ENCODE measurements at places on chromosomes 2 and 18. TPM values are rescaled to one million over a fixed set of nuclear protein-coding genes. Genes with fewer than 3 reads are reported as not detected.

DNA sequence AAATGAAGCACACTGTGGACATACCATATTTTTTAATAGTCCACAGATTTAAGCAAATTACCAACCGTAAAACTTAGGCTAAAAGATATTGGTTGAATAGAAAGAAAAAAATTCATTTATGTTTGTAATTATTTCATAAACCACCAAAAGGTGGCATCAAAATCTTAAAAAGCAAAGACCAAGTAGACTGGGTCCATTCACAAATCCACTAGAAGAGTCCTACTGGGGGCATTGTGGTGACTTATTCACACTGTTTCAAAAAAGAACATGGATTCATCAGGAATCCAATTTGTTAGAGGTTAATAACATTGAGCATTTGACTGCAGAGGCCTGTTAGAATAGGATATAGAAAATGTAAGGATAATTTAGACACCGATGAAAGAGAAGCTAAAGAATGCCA, 194.9 kb upstream of the KYNU start:
- DNase-seq = no peak

GRCh38 chr2:85547089-85547858, 8.3 kb downstream of the MAT2A start:
- no peak for DNase-seq

DNA sequence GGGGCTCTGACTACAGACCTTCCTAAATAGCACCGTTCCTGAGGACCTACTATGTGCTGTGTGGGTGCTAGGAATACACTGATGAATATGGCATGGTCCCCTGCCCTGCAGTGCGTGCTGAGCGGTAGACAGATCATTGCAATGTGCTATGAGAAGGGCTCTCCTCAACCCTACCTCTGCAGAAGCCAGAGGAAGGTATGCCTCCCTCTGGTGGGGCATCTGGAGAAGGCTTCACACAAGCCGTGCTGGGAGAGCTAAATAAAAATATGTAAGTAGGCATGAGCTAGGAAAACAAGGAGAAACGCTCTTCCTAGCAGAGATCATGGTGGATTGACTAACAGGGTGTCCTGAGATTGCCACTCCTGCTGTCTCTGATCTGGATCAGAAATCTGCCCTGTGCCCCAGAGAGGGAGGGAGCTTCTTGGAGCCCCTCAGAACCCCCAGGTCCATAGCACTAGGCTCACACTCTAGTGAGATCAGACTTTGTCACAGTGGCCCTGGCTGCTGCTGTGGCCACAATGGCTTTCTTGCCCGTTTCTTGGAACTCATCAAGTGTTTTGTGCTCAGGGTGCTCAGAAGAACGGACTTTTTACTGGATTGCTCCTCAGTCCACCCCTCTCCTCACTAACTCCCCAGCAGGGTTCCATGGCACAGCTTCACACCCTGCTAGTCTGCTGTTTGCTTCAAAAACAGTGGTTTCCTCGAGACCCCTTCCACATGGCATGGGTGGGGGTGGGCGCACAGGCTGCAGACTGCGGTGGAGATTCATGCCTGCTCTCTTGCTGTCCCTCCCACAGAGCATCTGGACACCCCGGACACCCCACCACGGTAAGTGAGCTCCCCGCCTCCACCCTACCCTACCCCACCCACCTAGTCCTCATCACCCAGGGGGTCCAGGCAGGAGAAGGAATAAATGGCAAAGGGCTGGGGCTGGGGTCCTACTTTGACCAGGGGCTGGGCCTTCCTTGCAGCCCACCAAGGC, 14.2 kb downstream of the SIGLEC15 start:
- peak; percentile 57 for DNase-seq

DNA sequence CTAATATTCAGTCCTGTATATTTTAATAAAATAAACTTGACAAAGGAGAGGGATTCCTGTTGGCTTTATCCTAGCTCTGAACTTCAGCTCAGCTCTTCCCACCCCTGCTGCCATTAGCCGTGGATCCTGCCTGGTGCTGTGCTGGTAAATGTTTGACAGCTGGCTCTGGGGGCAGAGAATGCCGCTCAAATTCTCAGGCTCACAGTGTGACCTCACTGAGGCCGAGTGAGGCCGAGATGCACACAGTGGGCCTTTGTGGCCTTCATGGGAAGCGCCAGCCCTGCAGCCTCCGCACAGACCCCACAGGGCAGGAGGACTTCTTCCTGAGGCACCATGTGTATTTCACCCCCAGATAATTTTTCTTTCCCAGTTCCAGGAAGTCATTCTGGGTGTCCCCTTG, 16.5 kb upstream of the FAHD2A start:
- no peak for DNase-seq

RAMP1 gene
- total RNA-seq = 25.9 TPM

DNA sequence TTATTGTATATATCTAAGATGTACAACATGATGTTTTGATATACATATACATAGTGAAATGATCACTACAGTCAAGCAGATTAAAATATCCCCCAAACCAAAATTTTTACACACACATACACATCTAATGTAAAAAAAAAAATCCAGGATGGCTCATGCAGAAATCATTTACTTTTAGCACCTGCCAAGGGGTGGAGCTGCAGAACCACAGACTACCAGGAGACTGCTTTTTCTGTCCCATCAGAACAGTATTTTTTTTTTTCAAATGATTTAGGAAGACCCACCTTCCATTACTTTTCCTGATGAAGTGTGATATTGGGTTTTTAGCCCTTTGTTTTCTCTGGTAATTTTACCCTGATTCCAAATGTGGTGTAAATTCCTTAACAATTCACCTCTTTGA, 61.9 kb downstream of the AQP4 start:
- DNase-seq = no peak

DNA sequence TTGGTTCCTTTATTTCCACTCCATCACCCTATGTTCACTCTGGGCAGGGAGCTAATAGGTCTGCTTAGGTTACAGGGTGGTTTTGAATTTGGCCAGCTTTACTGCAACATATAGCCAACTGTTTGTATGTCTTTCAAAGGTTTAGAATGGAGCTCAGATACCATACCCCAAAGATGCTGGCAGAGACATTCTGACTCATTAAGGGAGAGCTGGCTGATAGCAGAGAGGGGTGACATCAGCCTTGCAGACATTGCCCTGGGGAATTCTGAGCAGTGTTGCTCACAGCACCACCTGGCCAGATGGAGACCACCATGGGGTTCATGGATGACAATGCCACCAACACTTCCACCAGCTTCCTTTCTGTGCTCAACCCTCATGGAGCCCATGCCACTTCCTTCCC, 2.1 kb downstream of the PROKR1 start:
- DNase-seq = no peak

Data from breast epithelium (tissue), 4 donors.